ENCODE measurements at places on chromosomes 7 and 10. TPM values are rescaled to one million over a fixed set of nuclear protein-coding genes. Genes with fewer than 3 reads are reported as not detected.

IFIT1B gene
- total RNA-seq = not detected

DNA sequence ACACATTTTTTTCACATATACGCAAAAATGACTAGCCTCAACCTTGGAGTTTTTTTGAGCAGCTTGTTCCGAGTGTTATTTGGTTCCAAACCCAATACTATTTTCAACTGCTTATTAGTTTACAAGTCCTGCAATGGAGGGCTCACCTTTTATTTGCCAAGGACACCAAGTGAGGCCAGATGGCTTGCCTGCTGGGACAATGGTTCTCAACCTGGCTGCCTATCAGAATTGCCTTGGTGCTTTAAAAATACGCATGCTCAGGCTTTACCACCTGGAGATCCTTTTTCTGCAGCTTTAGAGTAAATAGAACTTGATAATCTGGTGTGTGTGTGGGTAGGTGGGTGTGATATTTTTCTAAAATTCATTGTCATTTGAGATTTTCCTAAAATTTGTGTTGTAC lies 276.8 kb downstream of the MTERF1 start:
- DNase-seq = no peak

PRKCQ gene
- total RNA-seq = 70.0 TPM

DNA sequence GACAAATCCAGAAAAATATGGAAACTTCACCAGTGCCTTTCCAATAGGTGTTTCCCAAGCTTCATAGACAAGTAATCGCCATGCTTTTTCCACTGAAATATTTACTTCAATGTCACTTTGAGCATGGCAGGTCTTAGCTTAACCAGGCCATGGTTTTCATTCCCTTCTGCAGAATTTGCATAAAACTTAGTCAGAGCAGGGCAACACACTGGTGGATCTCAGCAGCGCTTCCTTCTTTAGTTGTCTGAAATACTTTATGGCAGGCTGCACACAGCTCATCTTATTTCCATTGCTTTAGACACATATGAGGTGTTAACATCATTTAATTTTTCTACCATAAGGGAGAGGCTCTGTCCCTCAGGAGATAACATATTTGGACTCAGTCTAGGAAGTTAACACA lies 102.9 kb upstream of the AHR start:
- no peak for DNase-seq

GRCh38 chr10:65123120-65123519 lies 1601.9 kb downstream of the REEP3 start:
- DNase-seq = no peak

CAMK2B gene
- 0.31 TPM for total RNA-seq

SLC39A12 gene
- not detected for total RNA-seq

GRCh38 chr10:76245951-76246495 lies 814.6 kb downstream of the LRMDA start:
- no peak for DNase-seq

GRCh38 chr10:60281331-60281730 lies 108.3 kb downstream of the ANK3 start:
- no peak for DNase-seq

UNCX gene
- total RNA-seq = not detected

GRCh38 chr10:14478604-14479003 lies 147.9 kb upstream of the FRMD4A start:
- no peak for DNase-seq

GRCh38 chr10:45375716-45376231 lies 1.8 kb downstream of the ALOX5 start:
- DNase-seq = no peak

DNA sequence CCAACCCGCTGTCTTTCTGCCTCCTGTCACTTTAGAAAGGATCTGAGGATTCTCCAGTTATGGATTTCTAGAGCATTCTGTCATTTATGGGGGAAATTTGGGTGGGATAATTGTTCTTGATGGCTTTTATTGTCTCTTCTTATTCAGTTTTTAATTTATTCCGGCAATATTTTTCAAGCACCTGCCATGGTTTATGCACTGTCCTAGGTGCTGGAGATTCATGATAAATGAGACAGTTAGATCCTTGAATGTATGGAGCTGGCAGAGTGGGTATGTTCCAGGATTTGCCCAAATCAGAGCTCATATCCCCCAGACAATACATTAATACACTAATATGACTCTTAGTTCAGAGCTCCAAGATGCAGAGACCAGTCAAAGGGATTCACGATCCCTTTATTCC lies 146.8 kb upstream of the PRKCQ start:
- no peak for DNase-seq

- DNase-seq = no peak
Measured at GRCh38 chr10:123521076-123521475, 145.1 kb upstream of the GPR26 start.

- DNase-seq = no peak
Measured at GRCh38 chr10:3886641-3887251, 101.7 kb upstream of the KLF6 start.

SPDYE11 gene
- not detected for total RNA-seq

HYAL4 gene
- not detected for total RNA-seq

DNA sequence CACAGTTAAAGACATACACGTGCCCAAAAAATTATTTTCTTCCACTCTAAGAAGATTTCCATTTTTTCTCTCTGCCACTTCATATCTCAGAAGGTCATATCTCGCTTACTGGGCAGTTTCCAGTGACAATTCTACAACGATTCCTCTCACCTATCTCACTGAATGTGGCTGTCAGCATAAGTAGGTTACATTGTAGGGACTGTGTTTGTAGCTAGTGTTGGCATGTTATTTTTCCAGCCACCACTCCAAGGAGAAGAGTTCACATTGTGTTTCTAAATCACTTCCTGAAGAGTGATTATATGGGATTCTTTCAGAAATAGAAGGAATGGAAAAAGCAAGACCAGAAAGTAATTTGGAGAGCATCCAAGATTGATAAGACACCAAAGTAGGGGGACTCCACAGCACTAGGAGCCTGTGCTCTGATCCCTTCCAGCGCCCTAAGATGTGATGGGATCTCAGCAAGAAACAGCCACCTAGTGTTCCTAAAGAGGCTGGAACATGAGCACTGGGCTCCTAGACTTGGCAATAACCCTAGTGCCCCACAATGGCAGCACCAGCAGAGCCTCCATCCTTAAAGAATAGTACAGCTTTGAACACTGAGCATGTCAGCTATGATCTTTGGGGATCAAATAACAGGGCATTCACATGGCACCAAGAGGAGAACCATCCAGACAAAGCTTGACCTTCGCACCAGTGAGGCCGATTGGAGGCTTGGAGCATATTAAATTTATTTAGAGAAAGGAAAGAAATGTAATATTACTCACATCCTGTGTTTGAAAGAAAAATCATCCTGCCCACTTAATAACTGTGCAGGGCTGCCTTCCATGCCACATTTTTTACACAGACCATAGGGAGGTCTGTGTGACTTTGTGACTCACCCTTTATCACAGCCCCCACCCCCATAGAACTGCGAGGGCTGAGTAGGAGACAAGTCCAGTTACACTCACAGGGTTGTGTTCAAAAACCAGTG lies 51.8 kb downstream of the CAV1 start:
- no peak for DNase-seq

DNA sequence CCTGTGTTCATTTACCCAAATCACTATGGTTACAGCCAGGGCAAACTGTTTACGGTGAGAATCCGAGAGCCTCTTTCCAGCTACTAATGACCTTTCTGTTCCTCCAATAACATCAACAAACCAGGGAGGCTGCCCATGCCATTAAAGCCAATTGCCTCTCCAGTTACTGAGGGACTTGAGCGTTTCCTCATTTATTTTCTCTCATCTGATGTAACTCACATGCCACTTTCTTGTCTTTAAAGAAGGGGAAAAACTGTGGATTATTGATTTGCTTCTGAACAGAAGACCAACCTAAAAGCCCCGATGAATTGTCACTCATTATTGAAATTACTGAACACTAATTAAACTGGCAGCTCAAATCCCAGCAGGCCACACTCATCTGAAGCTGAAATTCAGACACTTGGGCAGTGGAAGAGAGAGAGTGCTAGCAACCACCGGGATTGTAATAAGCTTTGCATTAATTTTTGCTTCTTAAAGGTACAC lies 595.8 kb upstream of the MKI67 start:
- DNase-seq = no peak

- DNase-seq = no peak
Measured at GRCh38 chr7:95986178-95986764, 213.9 kb downstream of the DYNC1I1 start.

CREB5 gene
- 0.81 TPM for total RNA-seq

- DNase-seq = no peak
Measured at GRCh38 chr10:129658376-129659072, 191.5 kb downstream of the MGMT start.

MTG1 gene
- 51.2 TPM for total RNA-seq

GRCh38 chr10:30816820-30817171 lies 187.2 kb upstream of the LYZL2 start:
- no peak for DNase-seq

TRPV6 gene
- total RNA-seq = not detected

- DNase-seq = no peak
Measured at GRCh38 chr7:90681336-90682022, 85.4 kb downstream of the CDK14 start.

GRCh38 chr10:42960491-42960990 lies 116.3 kb upstream of the RET start:
- DNase-seq = no peak

DNA sequence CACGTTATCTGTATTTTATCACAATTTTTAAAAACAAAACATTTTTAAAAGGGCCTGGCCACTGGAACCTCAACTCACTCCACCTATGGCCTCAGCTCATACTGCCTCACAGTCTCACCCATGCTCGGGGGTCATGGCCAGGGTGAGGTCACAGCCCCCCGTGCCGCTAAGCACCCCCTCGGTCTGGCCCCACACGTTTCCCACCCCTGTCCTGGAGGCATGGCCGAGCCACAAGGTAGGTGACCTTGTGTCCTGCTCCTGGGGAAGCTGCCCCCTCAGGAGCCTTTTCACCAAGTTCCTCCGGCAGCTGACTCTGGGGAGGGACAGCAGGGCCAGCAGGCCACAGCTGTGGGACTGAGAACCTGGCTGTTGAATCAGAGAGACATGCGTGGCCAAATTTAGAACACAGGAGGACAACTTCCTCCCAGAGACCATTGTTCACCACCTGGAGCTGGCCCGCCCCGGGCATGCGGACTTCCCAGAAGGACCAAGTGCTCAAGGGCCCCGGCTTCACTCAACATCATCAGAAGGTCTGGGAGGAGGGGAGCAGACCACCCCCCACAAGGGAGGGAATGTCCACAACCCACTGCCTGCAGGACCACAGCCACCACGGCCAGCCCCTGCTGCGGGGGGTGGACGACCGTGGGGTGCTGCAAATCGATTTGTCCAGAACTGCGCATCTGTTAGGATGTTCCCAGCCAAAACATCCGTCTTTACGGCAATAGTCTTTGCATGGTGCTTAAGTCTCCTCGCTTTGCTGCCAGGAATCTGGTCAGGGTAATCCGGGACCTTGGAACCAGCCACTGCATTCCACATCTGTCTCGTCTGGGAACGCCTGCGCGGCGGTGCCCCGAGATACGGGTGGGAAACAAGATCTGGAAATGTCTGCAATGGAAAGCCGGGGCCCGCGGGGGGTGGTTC lies 48.6 kb upstream of the PDGFA start:
- DNase-seq = no peak

DNA sequence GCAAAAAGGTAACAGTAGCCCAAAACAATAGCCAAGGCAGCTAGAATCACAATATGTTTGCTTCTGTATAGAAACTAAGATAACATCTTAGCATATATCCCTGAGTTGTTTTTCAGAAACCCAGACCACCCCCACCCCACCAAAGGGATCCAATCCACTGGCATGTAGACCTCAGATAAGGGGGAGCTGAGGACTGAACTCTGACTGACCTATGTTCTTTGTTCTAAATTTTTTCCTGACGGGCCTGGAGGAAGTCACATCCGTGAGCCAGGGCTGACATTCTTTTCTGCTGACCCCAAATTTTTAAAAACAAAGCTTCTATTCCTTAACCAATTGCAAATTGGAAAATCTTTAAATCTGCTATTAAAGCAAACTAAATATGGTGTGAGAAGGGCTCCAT lies 493.9 kb upstream of the IGFBP3 start:
- DNase-seq = no peak

DNA sequence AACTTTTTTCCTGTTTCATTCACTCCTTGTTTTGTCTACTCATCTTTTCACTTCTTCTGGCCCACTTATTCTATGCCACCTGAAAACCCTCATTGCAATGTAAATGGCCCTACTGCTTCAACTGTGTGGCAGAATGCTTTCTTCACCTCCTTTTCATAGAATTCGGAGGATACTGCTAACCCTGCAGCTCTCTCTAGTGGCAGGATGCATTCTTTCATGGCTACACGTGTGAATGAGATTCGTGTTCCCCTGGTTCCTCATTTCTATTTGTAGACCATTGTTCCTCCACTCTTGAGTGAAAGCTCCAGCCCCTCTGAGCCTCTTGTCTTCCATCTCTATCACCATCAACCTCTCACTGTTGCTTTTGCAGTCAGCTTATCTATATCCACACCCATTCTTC lies 20.9 kb upstream of the CYP26C1 start:
- DNase-seq = no peak

- no peak for DNase-seq
Measured at GRCh38 chr7:133709036-133709880, 417.9 kb upstream of the LRGUK start.

LRRC18 gene
- not detected for total RNA-seq

EGFR gene
- not detected for total RNA-seq

DNA sequence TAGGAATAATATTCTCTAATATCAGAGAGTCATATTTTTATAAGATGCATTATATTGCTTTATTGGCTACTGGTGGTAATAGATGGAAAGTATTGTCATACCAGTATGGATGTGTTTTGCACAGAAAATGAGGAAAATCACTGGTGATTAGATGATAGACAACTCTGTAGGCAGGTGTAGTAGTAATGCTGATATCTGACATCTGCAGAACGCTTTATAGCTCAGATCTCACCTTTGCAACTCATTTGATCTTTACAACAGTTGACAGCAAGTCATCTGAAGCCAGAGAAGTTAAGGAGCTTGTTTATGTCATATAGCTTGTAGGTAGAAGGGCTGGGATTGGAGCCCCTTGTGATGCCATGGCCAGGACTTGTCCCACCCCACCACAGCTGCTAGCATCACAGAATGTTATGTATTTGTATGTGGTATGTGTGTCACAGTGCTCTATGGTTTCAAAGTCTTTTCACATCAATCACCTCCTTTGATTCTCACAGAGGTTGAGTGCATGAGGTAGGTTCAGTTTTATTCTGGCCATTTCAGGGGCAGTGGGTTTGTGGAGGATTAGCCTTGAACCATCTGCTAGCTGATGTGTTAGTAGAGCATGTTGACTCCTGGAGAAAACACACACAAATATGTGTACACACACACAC lies 140.0 kb downstream of the SORCS3 start:
- DNase-seq = no peak

GRCh38 chr7:111982804-111983203 lies 223.4 kb downstream of the DOCK4 start:
- DNase-seq = no peak

DNA sequence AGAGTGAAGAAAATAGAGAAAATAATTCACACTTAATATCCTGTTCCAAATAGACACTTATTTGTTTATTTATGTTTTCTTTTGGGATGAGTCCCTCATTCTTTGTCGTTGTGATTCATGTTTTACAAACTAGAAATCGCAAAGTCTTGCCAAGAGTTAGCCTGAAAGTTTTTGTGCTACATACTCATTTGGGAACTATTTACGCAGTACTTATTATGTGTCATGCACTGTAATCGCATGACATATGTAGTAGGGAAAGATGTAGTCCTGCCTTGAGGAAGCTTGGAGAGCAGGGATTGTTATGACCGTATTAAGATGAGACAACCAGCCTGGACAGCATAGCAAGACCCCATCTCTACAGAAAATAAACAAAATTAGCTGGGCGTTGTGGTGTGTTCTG lies 189.3 kb downstream of the ABCA13 start:
- DNase-seq = no peak

GRCh38 chr7:92681633-92682032 lies 91.4 kb upstream of the FAM133B start:
- DNase-seq = no peak

BMPER gene
- not detected for total RNA-seq

NACAD gene
- 0.15 TPM for total RNA-seq
